ENCODE measurements at places on chromosomes 1 and 21. TPM values are rescaled to one million over a fixed set of nuclear protein-coding genes. Genes with fewer than 3 reads are reported as not detected.
A peak's percentile ranks its signal among the peaks of the same experiment; 100 is the strongest.

Gene LAX1
- total RNA-seq, result 23.5 TPM

GRCh38 chr1:87572891-87573290 is 244.2 kb downstream of the LMO4 start:
- no peaks in the 10 kb centered on the region for H3K27me3 ChIP-seq
- no peak overlapping the region for H3K4me3 ChIP-seq
- DNase-seq, result no peak
- H3K27ac ChIP-seq, result no peak overlapping the region
- H3K4me1 ChIP-seq, result no peaks in the 10 kb centered on the region

GRCh38 chr1:151606384-151606783 is 5.5 kb upstream of the SNX27 start:
- DNase-seq, result no peak
- peaks cover 3% of the 10 kb centered on the region for H3K27me3 ChIP-seq
- H3K36me3 ChIP-seq, result no peaks in the 10 kb centered on the region
- H3K27ac ChIP-seq, result no peak overlapping the region
- H3K4me1 ChIP-seq, result peaks cover 2% of the 10 kb centered on the region

- peaks cover 10% of the 10 kb centered on the region for H3K27me3 ChIP-seq
- DNase-seq, result peak; percentile 20
- no peak overlapping the region for H3K4me3 ChIP-seq
- no peaks in the 10 kb centered on the region for H3K36me3 ChIP-seq
These were observed 7.8 kb downstream of the TNFRSF18 start for GRCh38 chr1:1198423-1199140.

DNA sequence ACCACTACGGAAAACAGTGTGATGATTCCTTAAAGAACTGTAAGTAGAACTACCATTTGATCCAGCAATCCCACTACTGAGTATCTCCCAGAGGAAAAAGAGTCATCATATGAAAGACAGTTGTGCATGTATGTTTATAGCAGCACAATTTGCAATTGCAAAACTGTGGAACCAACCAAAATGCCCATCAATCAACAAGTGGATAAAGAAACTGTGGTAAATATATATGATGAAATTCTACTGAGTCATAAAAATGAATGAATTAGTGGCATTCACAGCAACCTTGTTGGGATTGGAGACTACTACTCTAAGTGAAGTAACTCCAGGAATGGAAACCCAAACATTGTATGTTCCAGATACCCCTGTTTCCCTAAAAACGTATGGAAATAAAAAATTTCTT is 337.0 kb upstream of the PTBP2 start:
- H3K27me3 ChIP-seq, result no peaks in the 10 kb centered on the region
- H3K4me3 ChIP-seq, result no peak overlapping the region
- no peaks in the 10 kb centered on the region for H3K4me1 ChIP-seq

Gene PDE9A
- total RNA-seq, result 5.8 TPM

Gene FALEC
- 2.6 TPM for total RNA-seq

DNA sequence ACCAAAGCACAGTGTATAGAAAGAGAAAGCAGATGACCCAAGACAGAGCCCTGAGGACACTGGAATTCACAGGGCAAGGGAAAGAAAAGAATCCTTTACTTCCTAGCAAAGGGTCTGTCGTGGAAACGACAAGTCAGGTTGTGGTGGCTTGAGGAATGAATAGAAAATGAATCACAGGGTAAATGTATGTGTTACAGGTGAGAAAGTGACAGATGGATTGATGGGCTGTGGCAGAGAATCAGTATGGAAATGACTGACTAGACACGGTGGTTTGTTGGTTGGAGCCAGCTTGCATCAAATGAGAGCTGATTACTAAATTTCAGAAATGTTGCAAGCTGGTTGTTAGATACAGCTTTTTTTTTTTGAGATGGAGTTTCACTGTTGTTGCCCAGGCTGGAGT is 46.9 kb downstream of the PTP4A2 start:
- H3K4me3 ChIP-seq, result no peak overlapping the region
- H3K36me3 ChIP-seq, result no peaks in the 10 kb centered on the region
- DNase-seq, result no peak
- peaks cover 17% of the 10 kb centered on the region for H3K4me1 ChIP-seq

Measured in B cell (primary cell).